ENCODE measurements at places on chromosomes 3 and 15.

- DNase-seq, result no peak
These were observed 497.0 kb upstream of the TBL1XR1 start for GRCh38 chr3:177694316-177694715.

GRCh38 chr3:81249540-81250029 is 511.9 kb downstream of the GBE1 start:
- no peak for DNase-seq

DNA sequence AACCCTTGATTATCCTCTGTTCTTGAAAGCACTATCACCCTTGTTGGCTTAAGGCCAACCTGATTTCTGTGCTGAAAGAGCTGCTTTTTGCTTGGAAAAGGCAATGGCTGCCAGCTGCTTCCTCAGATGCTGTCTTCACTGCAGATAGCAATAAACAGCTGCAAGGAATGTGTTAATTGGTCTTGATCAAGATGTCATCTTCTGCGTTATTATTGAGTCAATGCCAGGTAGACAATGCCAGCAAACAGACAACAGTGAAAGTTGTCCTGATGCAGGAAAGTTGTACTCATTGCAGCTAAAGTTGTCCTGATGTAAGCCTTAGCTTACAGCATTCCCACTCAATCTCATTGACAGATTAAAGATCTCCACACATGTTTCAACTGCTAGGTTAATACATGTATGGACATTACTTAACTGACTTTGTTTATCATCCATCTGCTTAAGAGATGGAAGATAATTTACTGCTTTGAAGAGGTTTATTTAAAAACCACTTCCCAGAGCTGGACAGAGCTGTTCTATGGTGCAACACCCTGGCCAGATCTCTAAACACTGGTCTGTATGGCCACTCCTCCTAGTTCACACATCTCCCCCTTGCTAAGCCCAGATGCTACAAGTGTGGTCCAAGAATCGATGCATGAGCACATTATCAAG is 251.0 kb upstream of the MCTP2 start:
- DNase-seq, result no peak

DNA sequence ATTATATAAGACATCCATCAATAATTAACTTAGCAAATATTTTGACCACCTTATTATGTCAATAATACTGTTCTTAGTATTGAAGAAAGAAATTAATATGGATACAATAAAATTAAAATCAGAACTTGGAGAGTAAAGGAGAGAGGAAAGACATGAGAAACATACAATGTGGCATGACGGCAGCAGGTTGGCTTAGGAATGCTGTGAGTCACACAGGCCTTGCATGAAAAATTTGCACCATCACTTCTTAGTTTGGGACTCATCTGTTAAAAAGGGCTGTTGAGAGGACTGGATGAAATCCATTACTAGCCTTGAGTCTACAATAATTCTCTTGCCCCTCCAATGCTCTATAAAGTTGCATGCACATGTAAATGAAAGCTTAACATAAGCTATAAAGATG is 880.8 kb downstream of the ROBO1 start:
- no peak for DNase-seq

DNA sequence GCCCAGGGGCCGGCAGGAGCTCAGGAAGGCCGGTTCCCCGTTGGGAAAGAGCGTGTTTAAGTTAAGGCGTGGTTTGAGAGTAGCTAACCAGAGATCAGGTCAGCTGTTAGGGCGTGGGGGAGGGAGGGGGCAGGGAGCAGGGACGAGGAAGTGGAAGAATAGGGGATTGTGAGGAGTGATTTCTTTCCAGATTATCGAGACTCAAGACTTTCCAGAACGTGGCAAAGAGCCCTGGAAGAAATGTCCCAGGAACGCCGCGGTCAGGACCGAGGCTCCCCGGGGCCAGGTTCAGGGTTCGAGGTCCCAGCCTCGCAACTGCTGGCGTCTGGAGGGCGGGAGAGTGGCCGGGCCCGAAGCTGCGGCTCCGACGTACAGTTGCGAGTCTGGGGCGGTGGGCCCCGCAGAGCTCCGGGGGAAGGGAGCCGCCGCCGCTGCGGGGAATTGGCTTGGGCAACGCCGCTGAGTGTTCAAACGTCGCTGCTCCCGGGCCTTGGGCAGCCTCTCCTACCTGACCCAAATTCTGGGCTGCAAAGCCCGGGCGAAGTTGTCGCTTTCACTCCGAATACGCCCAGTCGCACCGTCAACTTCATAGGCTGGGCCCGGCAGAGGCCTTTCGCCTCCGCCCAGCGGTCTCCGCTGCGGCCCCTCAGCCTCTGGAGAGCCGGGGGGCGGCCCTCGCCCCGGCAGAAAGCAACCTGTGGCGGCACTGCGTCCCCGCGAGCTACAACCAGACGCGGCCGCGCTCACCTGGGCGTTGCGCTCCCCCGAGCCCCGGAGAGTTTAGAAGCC is 9.5 kb downstream of the ISL2 start:
- DNase-seq, result no peak

GRCh38 chr15:70060214-70060992 is 37.3 kb downstream of the TLE3 start:
- DNase-seq, result peak; percentile 35

GRCh38 chr15:94265009-94265408 is 33.6 kb downstream of the MCTP2 start:
- DNase-seq, result no peak

- DNase-seq, result no peak
These were observed 301.7 kb downstream of the TIGIT start for GRCh38 chr3:114595522-114596028.

GRCh38 chr3:77065750-77066149 is 25.9 kb downstream of the ROBO2 start:
- no peak for DNase-seq

DNA sequence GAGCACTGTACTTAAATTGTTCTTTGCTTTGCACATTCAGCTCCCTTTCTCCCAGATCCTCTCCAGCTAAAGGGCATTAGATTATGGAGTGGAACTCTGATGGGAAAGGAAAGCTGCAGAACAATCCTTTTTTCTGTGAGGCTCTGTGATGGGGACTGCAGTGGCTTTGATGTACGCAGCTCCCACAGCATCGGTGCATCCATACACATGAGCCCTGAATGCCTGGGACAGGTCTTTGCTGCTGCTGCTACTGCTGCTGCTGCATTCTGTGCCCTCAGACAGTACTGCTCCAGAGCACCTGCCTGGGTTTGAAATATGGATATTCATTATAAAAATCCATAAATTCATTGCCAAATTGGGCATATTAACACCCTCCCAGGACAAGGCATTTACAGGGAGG is 164.4 kb downstream of the WDR76 start:
- no peak for DNase-seq

DNA sequence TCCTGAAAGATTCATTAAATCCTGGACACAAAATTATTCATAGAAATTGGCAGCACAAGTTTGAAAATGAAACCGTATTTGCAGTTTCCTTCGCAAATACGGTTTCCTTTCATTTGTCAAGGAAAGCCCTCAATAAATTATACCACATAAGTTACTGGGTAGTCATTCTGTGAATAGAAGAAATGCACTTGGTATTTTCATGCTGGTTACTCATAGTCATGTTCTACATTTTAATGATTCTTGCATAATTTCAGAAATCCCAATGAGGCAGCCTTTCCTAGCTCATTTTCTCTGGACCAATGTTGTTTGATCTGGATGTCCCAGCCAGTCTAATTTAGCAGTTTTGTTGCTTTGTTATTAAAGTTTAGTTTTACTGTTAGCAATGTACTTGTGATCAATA is 43.2 kb downstream of the MINAR1 start:
- no peak for DNase-seq

- DNase-seq, result no peak
These were observed 161.2 kb downstream of the ALCAM start for GRCh38 chr3:105527949-105528348.

DNA sequence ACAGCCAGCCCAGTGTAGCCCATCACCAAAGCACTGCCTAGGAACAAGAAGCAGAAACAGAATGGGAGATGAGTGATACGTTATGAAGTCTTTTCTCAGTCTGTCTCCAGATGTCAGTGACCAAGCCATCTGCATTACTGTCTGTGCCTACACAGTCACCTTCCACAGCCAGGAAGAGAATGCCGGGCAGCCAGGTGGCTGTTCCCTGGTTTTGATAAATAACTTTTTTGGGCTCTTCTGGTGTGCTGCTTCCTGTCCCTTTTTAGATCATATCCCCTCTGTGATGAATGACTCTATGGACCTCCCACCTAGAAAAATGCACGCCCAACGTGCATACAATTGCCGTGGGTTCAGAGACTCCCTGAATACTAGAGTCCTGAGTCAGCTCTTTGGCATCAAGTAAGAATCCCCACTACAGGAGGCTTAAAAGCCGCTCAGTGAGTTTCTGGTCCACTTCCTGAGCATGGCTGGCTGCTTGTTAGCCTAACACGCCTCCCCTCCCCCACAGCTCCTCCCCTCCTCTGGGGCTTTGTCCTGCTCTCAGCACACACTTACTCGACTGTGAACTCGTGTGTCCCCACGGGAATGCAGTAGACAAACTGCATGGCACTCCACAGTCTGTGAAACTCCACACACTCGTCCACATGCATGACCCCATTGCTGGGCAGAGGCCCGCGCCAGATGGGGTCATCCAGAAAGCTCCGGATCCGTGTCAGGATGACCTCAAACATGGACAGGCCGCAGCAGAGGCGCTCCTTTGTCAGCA is 34.7 kb downstream of the NIPA2 start:
- no peak for DNase-seq

- DNase-seq, result no peak
These were observed 1035.8 kb upstream of the CFAP20DC start for GRCh38 chr3:60085649-60086048.

DNA sequence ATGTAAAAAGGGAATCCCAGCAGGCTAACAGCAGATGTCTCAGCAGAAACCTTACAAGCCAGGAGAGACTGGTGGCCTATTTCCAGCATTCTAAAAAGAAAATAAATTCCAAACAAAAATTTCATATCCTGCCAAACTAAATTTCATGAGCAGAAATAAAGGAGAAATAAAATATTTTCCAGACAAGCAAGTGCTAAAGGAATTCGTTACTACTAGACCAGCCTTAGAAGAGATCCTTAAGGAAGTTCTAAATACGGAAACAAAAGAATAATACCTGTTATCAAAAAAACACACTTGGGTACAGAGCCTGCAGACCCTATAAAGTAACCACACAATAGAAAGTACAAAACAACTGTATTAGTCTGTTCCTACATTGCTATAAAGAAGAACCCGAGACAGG is 41.4 kb downstream of the HDGFL3 start:
- no peak for DNase-seq

- no peak for DNase-seq
These were observed 118.8 kb upstream of the PDZRN3 start for GRCh38 chr3:73743551-73743950.

GRCh38 chr15:26590676-26591075 is 182.2 kb downstream of the GABRB3 start:
- no peak for DNase-seq

DNA sequence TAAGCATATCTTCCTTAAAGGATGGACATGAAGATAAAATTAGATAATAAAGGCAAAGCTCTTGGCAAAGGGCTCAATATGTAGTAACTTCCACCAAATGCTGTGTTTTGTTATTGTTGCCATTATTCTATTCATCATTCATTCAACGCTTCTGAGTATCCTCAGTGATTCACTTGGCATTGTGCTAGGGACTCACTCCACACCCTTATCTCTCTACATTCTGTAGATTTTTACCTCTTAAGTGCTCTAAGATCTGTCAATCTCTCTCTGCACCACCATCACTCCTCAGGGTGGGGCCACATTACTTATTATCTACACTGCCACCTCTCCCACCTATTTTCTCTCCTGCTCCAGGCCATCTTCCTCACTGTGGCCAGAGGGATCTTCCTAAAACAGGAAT is 51.2 kb downstream of the SH3GL3 start:
- DNase-seq, result no peak

DNA sequence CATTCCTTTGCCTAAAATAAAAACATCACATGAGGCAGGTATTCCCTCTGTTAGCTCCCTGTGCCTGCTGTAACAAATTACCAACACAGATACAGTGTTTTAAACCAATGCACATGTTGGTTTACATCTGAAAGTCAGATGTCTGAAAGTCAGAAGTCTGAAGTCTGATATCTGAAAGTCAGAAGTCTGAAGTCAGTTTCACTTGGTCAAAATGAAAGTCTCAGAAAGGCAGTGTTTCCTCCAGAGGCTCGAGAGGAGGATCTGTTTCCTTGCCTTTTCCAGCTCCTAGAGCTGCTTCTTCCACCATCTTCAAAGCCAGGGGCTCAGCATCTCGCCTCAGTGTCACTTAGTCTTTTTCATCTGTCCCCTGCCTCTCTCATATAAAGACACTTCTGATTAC is 22.0 kb downstream of the SST start:
- DNase-seq, result no peak

DNA sequence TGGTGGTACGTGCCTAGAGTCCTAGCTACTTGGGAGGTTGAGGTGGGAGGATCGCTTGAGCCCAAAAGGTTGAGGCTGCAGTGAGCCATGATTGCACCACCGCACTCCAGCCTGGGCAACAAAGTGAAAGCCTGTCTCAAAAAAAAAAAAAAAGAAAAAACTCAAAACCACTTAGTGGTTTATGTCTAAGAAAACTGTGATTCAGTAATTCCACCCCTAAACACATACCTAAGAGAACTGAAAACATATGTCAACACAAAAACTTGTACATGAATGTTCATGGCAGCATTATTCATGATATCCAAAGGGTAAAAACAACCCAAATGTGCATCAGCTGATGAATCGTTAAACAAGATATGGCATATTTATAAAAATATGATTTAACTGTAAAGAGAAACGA is 14.3 kb downstream of the SPG21 start:
- DNase-seq, result no peak

- DNase-seq, result no peak
These were observed 4.6 kb downstream of the LOXL1 start for GRCh38 chr15:73930790-73931281.

GRCh38 chr15:87940768-87941167 is 315.8 kb downstream of the NTRK3 start:
- DNase-seq, result no peak

DNA sequence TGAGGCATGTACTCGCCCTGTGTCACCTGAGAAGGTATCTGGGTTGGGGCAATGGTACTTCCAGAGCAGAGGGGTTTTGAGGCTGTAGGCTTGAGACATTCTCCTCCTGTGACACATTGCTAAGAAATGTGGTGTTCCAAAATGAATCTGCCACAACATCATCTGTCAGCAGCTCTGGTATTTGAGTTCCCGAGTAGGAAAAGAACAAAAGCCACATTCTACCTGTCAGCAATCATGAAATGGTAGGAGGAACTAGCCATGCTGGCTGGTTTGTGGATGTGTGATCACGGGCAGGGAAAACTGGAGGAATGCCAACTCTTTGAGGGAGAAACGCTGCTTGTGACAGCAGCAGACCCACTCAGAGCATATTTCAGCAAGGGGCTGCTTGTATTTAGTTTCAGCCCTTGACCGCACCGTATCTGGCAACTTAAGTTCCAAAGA is 579.4 kb upstream of the TBL1XR1 start:
- DNase-seq, result no peak

GRCh38 chr3:77256584-77257503 is 216.9 kb downstream of the ROBO2 start:
- DNase-seq, result no peak

GRCh38 chr15:71290881-71291635 is 175.8 kb downstream of the THSD4 start:
- DNase-seq, result no peak

GRCh38 chr15:68561171-68561900 is 17.5 kb upstream of the CORO2B start:
- no peak for DNase-seq

Data from CD8-positive, alpha-beta memory T cell (primary cell).